ENCODE measurements at places on chromosomes 12 and 14.

GRCh38 chr12:113244047-113244460 is 22.8 kb downstream of the TPCN1 start:
- DNase-seq = no peak

GRCh38 chr12:46266382-46266791 is 2.5 kb downstream of the SLC38A1 start:
- no peak for DNase-seq

GRCh38 chr12:45789025-45789424 is 59.5 kb downstream of the ARID2 start:
- DNase-seq = no peak

DNA sequence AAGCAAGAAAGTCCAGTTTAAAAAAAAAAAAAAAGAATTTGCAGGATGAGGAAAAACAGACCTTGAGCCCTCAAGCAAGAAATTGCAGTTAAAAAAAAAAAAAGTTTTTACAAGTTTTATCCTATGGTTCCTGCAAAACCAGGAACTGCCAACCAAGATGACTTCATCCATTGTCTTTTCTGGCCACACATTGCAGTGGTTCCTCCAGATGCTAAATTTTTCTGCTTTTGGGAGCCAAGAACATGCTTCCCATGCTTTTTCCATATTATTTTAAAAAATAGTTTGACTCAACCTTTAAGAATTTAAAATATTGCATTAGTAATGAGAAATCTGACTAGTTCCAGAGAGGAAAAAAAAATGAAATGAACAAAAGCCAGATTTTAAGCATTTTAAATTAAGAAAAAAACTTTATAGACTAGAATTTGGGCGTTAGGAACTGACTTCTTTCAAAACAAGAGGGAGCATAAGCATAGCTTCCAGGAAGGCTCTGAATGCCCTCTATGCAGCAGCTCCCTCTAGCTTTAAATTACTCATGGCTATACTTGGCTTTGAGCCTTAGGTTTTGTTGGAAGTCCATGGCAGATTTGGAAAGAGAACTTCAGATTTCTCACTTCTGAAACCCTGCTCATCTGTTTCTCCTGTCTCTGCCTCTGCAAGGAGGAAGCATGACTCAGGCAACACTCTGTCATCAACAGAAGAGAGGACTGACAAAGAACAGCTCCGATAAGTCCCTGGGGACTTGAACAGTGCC is 124.5 kb downstream of the GPR65 start:
- no peak for DNase-seq

- no peak for DNase-seq
These were observed 5.1 kb downstream of the BCL7A start for GRCh38 chr12:122026706-122027333.

Data from HTR-8/SVneo (cell line).